Activated B cell treated with CpG ODN at 0.5 μM for 24 hours (primary cell): ENCODE measurements at places on chromosomes 1 and 21. TPM values are rescaled to one million over a fixed set of nuclear protein-coding genes. Genes with fewer than 3 reads are reported as not detected.

Gene LHX8
- not detected in 2 replicates for total RNA-seq

Gene RNU1-4
- 3,526 and 4,195 TPM in 2 replicates for total RNA-seq

Gene RGS13
- total RNA-seq = 0.49 and 0.60 TPM in 2 replicates

Gene TACSTD2
- not detected in 2 replicates for total RNA-seq

Gene PPM1J
- total RNA-seq = 0.46 and 0.75 TPM in 2 replicates

Gene ZNF670
- 6.1 and 6.2 TPM in 2 replicates for total RNA-seq

Gene OR2AK2
- not detected in 2 replicates for total RNA-seq

Gene TNNT2
- not detected in 2 replicates for total RNA-seq

Gene OR2T29
- 2.0 and 2.1 TPM in 2 replicates for total RNA-seq

Gene AUNIP
- total RNA-seq = 0.42 and 0.64 TPM in 2 replicates

DNA sequence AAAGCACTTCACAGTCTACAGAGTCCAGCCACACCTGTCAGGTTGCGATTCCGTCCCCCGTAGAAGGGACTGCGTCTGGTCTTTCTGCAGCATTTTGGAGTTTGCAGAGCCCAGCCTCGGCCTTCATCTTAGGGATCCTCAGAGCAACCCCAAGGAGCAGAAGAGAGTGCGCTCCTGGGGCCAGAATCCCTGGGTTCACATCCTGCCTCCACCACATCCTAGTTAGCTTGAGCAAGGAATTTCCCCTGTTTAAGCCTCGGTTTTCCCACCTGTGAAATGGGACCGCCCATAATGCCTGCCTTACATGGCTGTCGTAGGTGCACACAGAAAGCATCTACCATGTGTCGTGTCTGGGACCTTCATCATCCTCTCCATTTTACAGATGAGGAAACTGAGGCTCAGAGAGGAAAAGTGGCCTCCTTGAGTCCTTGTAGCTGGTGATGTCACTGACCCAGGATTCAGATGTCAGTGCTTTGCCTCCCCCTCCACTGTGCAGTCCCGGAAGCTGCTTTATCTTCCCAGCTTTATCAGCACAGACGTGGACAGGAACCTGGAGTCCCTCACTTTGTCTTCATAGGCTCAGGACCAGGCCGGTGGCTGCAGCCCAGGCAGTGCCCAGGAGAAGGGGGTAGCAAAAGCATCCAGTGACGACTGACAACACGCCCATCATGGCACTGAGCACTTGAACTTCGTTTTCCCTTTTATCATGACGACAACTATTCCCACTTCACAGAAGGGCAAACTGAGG is 438.5 kb downstream of the MATN1 start:
- H3K4me1 ChIP-seq = no peaks in the 10 kb centered on the region
- no peak overlapping the region for H3K4me3 ChIP-seq
- no peak for DNase-seq
- no peaks in the 10 kb centered on the region for H3K36me3 ChIP-seq

GRCh38 chr1:212916481-212917133 is 33.7 kb upstream of the VASH2 start:
- peaks cover 6% of the 10 kb centered on the region for H3K4me1 ChIP-seq

- no peak for DNase-seq
- H3K4me3 ChIP-seq = no peak overlapping the region
Measured at GRCh38 chr1:156608981-156609380, 7.7 kb upstream of the GPATCH4 start.

DNA sequence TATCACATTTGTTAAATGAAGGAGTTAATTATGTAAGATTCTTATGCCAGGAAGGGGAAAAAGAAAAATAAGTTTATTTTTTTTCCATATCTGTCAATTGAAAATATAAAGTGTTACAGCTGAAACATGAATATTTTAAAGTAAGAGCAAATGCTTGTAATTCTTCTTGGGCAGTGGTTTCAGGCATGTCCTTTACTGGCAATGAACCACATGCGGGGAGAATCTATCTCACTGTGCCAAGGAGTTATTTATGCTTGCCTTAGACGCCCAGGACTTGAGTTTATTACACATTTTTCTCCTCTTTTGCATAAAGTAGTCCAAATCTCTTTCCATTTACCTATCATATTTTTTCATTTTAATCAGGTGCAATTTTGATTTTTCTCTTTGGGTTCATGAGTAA is 207.8 kb upstream of the NRIP1 start:
- no peaks in the 10 kb centered on the region for H3K36me3 ChIP-seq
- H3K4me1 ChIP-seq = no peaks in the 10 kb centered on the region
- H3K27ac ChIP-seq = no peak overlapping the region
- DNase-seq = no peak
- H3K27me3 ChIP-seq = no peaks in the 10 kb centered on the region

DNA sequence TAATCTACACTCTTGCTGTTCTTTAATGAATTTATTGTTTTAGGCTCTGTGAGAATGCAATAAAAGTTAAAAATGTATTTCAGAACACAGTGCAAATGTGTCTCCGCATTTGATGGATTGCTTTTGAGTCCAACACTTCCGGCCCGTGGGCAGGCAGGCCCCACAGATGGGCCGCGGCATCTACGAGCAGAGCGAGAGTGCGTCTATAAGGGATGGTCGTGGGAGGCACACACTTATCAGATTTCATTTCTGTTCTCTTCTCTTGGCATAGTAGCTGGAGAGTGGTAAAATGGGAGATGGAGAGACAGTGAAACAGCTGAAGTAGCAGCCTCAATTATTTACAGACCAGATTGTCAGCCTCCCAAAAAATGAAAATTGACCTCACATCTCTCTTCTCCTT is 134.2 kb downstream of the NAV1 start:
- H3K27ac ChIP-seq = no peak overlapping the region
- DNase-seq = no peak
- no peak overlapping the region for H3K4me3 ChIP-seq
- no peaks in the 10 kb centered on the region for H3K4me1 ChIP-seq

GRCh38 chr1:185479796-185480195 is 162.8 kb upstream of the IVNS1ABP start:
- no peak for DNase-seq
- no peaks in the 10 kb centered on the region for H3K36me3 ChIP-seq
- no peaks in the 10 kb centered on the region for H3K4me1 ChIP-seq
- peaks cover 4% of the 10 kb centered on the region for H3K27me3 ChIP-seq
- no peak overlapping the region for H3K27ac ChIP-seq
- no peak overlapping the region for H3K4me3 ChIP-seq

- H3K27ac ChIP-seq = no peak overlapping the region
- no peaks in the 10 kb centered on the region for H3K27me3 ChIP-seq
- H3K4me1 ChIP-seq = no peaks in the 10 kb centered on the region
- no peaks in the 10 kb centered on the region for H3K36me3 ChIP-seq
Measured at GRCh38 chr1:54230507-54231339, 30.8 kb downstream of the MRPL37 start.

- DNase-seq = no peak
- no peaks in the 10 kb centered on the region for H3K27me3 ChIP-seq
Measured at GRCh38 chr1:93638981-93639380, 42.7 kb downstream of the BCAR3 start.

DNA sequence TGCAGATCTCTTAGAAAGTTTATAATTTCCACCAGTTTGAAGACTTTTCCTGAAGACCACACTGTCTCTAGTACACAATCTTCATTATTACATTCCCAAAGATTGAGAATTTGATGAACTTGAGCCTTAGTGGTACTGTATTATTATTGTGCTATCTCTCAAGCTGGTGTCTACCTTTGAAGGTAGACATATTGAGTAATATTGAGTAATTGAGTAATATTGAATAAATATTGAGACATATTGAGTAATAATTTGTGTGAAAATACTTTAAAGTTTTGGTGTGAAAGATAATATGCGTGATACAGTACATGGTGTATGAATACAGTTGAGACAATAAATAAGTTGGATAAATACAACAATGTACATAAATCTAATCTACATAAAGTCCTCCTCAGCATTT is 613.1 kb upstream of the ADGRL2 start:
- H3K27me3 ChIP-seq = no peaks in the 10 kb centered on the region
- H3K4me1 ChIP-seq = no peaks in the 10 kb centered on the region
- no peaks in the 10 kb centered on the region for H3K36me3 ChIP-seq
- DNase-seq = no peak
- H3K27ac ChIP-seq = no peak overlapping the region

GRCh38 chr1:232316864-232317263 is 313.1 kb downstream of the SIPA1L2 start:
- H3K36me3 ChIP-seq = no peaks in the 10 kb centered on the region
- no peaks in the 10 kb centered on the region for H3K4me1 ChIP-seq
- DNase-seq = no peak

DNA sequence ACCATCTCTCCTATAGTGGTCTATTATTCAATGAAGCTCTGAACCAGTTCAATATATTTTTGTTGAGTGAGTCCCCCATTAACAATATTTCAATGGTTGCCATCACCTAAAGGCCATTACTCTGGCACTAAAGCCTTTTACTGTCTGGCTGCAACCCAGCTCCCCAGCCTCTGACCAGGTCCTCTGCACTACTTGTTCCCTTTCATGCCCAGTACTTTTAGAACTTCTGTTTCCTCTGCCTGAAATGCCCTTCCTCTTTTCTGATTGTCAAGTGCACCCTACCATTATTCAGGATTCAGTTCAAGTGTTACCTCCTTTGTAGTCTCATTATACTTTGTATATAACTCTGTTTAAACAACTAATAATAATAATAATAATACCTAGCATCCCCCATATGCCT is 30.4 kb upstream of the ZFYVE9 start:
- no peak for DNase-seq
- H3K4me1 ChIP-seq = peaks cover 2% of the 10 kb centered on the region
- peaks cover 2% of the 10 kb centered on the region for H3K27me3 ChIP-seq
- H3K36me3 ChIP-seq = no peaks in the 10 kb centered on the region

- H3K27me3 ChIP-seq = no peaks in the 10 kb centered on the region
- peak; percentile 68 for DNase-seq
- H3K4me3 ChIP-seq = no peak overlapping the region
- H3K27ac ChIP-seq = no peak overlapping the region
Measured at GRCh38 chr1:110053552-110054428, 16.7 kb downstream of the ALX3 start.

- peak overlapping the region; percentile 5 for H3K27ac ChIP-seq
- H3K27me3 ChIP-seq = peaks cover 4% of the 10 kb centered on the region
- peak overlapping the region; percentile 87 for H3K4me3 ChIP-seq
- H3K4me1 ChIP-seq = peaks cover 24% of the 10 kb centered on the region
- no peak for DNase-seq
Measured at GRCh38 chr1:89762386-89762778, 58.5 kb upstream of the LRRC8D start.

GRCh38 chr1:221862971-221863370 is 121.1 kb upstream of the DUSP10 start:
- H3K27me3 ChIP-seq = no peaks in the 10 kb centered on the region
- H3K4me3 ChIP-seq = no peak overlapping the region
- no peak overlapping the region for H3K27ac ChIP-seq
- DNase-seq = no peak

DNA sequence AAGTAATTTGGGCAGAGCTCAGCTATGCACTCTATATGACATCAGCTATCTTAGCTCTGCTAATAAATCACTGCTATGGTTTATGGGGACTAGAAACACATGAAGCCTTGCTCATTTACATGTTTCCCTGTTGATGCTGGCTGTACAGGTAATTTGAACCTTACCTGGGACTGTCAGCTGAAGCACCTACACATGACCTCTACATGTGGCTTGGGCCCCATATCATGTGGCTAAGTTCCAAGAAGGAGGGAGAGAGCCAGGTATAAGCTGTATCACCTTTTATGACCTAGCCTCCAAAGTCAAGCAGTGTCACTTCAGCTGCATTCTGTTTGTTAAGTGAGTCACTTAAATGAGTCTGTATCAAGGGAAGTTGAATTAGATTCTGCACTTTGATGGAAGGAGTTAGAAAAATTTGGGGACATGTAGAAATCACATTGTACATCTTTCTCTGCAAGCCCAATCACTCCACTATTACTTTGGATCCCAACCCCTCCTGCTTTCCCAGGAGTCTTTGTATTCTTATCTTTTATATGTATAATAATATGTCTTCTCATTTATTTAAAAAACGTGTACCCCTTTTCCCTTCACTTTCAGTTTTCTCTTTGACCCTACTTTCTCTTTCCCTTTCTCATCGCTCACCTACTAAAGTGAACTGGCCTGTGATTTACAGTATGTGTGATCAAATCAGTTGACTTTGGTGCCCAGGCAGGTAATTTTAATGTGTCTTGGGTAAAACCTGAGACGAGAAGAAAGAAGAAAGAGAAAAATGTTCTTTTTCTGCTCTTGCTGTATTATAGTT is 53.4 kb upstream of the PRKACB start:
- no peaks in the 10 kb centered on the region for H3K36me3 ChIP-seq
- H3K27ac ChIP-seq = peak overlapping the region; percentile 67
- no peaks in the 10 kb centered on the region for H3K27me3 ChIP-seq
- H3K4me3 ChIP-seq = peak overlapping the region; percentile 53

GRCh38 chr1:164728719-164729118 is 169.7 kb downstream of the PBX1 start:
- H3K4me3 ChIP-seq = no peak overlapping the region
- no peaks in the 10 kb centered on the region for H3K27me3 ChIP-seq
- H3K36me3 ChIP-seq = no peaks in the 10 kb centered on the region

- H3K27ac ChIP-seq = no peak overlapping the region
- DNase-seq = no peak
- H3K27me3 ChIP-seq = no peaks in the 10 kb centered on the region
- peaks cover 10% of the 10 kb centered on the region for H3K36me3 ChIP-seq
- H3K4me3 ChIP-seq = peak overlapping the region; percentile 8
Measured at GRCh38 chr1:40977716-40978115, 1.8 kb upstream of the CTPS1 start.

DNA sequence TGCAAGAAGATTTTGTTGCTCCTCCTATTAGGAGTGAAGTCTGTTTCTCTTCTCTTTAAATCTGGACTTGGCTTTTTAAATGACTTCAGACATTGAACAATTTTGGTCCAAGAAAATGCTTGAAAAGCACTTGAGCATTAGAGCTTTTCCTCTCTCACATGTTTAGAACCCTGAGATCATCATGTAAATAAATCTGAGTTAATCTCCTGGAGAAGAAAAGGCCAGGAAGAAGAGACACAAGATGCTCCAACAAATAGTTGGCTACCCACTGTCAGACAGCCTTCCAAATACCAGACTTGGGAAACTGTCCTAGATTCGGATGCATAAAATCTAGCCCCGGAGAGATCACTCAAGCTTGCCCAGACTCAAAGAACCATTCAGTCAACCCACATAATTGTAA is 1353.1 kb upstream of the ADGRL4 start:
- DNase-seq = no peak
- no peak overlapping the region for H3K4me3 ChIP-seq
- H3K27ac ChIP-seq = no peak overlapping the region
- H3K27me3 ChIP-seq = no peaks in the 10 kb centered on the region
- no peaks in the 10 kb centered on the region for H3K4me1 ChIP-seq

DNA sequence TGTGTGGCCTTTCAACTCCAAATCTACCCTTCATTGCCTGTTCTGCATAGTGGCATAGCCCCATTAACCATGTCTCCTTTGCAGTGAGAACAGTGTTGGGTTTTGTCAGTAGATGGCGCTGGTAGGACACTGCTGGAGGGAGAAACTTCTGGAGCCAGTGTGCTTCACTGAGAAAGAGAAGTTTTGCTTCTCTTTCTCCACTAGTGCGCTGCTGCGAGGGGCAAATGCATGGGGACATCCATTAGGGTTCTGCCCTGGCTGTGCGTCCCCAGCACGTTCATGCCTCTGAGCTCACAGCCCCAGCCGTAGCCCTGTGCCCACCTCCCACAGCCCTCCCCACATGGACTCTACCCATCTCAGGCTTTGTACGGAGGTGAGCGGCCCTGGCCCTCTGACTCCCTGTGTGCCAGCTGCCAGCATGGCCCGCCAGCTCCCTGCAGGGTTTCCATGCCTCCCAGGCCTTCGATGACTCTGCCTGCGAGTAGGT is 53.1 kb downstream of the RIMS3 start:
- H3K27me3 ChIP-seq = peaks cover 2% of the 10 kb centered on the region
- no peaks in the 10 kb centered on the region for H3K4me1 ChIP-seq
- no peak overlapping the region for H3K27ac ChIP-seq
- peak; percentile 27 for DNase-seq
- no peak overlapping the region for H3K4me3 ChIP-seq
